Bronchial epithelial cell (primary cell): ENCODE measurements at places on chromosomes 1 and 21. TPM values are rescaled to one million over a fixed set of nuclear protein-coding genes. Genes with fewer than 3 reads are reported as not detected.

- DNase-seq = no peak
Observed at GRCh38 chr21:35938446-35938845, 121.9 kb downstream of the SETD4 start.

GRCh38 chr1:63087966-63088365, 234.4 kb upstream of the FOXD3 start:
- no peak for DNase-seq

DNA sequence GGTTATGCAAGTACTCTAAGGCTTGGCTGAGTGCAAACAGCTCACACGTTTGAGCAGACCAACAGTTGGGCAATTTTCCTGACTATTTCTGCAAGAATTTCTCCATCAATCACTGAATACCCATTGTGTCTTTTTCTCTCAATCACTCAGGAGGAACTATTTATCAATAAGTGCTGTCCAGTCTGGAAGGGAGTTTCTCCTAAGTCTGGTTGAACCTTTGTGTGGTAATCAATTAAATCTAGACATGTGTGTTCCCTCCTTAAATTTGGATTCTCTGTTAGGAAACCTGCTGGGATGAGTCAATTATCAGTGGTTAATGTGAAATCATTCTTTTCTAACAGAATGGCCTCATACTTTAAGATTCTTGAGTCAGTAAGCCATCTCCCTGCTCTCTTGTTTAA, 6.8 kb upstream of the AADACL3 start:
- peak; percentile 13 for DNase-seq

- peak; percentile 61 for DNase-seq
Observed at GRCh38 chr1:27395441-27396195, 3.2 kb downstream of the GPR3 start.

DNA sequence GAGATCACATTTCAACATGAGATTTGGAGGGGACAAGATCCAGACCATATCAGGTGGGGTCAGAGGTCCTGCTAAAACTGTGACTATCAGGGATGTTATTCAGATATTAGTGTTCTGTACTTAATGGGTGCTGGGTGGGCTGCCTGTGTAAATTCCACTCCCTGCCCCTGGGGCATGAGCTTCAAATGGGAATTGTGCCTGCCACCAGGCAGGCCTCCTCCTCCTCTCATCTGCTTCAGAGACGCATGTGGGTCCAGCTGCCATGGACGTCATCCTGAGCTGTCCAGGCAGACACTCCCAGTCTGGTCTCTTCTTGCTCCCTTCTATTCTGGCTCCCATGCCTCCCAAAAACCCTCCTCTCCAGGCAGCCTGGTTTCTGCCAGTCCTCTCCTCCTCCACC, 10.4 kb downstream of the QSOX1 start:
- no peak for DNase-seq

GRCh38 chr1:64080941-64081562, 122.4 kb upstream of the UBE2U start:
- peak; percentile 76 for DNase-seq

GRCh38 chr1:45033356-45033755, 21.3 kb downstream of the UROD start:
- no peak for DNase-seq

DNA sequence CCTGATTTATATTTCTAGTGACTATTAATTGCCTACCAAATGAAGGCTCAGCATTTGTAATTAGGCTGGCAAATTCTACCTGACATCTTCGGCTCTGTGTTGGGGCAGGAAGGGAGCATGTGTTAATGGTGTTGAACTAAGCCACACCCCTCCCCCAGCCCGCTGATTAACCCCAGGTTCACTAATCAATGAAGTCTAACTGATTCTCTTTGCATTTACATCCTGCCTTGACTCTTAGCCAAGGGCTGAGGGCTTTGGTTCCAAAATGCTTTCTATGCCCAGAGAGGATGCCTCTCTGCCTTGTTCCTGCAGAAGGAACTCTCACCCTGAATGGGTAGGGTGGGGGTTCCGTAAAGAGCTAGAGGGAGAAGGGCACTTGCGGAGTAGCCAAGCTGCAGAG, 393.1 kb downstream of the CAMTA1 start:
- DNase-seq = no peak

- DNase-seq = no peak
Observed at GRCh38 chr21:46286648-46287002, 483 bp downstream of the YBEY start.

DNA sequence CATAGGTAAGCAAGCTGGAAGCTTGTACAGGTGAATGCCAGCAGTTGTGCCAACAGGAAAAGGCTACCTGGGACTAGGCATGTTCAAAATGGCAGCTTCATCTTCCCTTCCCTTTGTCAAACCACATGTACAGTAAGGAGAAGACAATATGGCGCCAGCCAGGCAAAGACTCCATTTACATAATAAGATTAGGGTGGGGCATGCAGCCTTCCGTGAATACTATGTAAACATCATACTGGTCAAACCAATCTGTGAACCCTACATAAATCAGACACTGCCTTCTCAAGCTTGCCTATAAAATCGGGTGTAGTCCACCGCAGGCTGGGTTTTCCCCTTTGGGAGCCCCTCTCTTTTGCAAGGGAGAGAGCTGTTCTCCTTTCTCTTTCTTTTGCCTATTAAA, 24.6 kb downstream of the ATF3 start:
- DNase-seq = no peak

GRCh38 chr1:231092380-231092779, 52.3 kb upstream of the FAM89A start:
- DNase-seq = no peak

DNA sequence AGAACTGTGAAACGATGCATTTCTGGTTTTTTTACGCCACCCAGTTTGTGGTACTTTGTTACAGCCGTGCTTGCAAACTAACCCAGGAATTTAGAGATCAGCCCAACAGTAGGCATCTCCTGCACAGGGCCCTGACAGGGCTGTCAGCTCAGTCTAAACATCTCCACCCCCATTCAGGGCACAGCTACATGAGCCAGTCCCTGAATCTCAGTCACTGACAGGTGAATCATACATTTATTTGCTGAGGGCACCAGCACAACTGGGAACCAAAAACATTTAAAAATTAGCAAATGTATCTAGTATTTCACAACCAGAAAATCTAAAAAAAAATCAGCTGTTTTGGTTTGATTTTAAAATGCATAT, 30.7 kb downstream of the PRDX6 start:
- DNase-seq = peak; percentile 62

DNA sequence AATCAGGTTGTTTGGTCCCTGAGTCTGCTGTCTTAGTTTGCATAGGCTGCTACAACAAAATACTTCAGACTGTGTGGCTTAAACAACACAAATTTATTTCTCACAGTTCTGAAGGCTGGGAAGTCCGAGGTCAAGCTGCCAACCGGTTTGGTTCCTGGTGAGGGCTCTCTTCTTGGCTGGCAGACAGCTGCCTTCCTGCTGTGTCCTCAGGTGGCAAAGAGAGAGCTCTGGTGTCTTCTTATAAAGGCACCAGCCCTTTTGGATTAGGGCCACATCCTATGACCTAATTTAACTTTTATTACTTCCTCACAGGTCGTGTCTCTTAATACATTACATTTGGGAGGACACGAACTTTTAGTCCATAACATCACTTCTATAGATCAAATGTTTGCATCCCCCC, 89.6 kb upstream of the CD34 start:
- no peak for DNase-seq

GRCh38 chr21:45505416-45506021, 36.7 kb downstream of the SLC19A1 start:
- no peak for DNase-seq

DNA sequence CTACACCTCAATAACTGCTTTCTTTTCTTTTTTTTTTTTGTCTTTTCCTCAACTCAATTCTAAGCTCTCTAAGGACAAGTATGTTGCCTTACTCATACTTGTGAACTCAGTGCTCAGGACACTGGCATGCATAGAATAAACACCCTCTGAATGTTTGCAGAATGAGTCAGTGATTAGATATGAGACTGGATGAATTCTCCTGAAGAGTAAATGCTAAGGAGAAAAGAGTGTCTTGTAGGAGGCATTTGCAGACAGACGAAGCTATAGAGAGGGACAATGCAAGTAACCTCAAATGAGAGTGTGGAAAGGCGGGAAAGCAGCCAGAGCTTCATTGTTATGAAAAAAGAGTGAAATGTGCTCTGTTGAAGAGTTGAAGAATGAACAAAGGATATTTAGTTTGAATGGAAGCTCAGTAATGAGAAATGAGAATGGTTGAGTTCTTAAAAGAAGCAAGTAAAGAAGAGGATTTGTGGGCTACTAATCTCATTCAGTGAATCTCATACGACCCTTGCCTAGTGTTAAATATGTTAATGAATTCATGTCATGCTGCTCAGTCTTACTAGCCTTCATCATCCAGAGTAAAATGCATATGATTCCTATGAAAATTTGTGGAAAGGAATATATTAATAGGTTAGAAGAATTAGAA, 166.1 kb upstream of the DPYD start:
- peak; percentile 98 for DNase-seq

Gene DCST1
- total RNA-seq = not detected in 2 replicates

Gene PROX1
- under 0.01 TPM in 2 replicates for total RNA-seq

Gene ADGRL4
- not detected in 2 replicates for total RNA-seq

Gene GABPA
- 15.8 and 16.4 TPM in 2 replicates for total RNA-seq

Gene HES3
- not detected in 2 replicates for total RNA-seq

Gene ZNF670
- total RNA-seq = 3.7 and 4.5 TPM in 2 replicates
